ENCODE measurements at places on chromosomes 5 and 9. TPM values are rescaled to one million over a fixed set of nuclear protein-coding genes. Genes with fewer than 3 reads are reported as not detected.

SLC45A2 gene
- not detected for total RNA-seq

DIPK1B gene
- 8.2 TPM for total RNA-seq

IL7R gene
- total RNA-seq, result 0.50 TPM

PCDHB16 gene
- 5.9 TPM for total RNA-seq

AIF1L gene
- total RNA-seq, result 33.1 TPM

EDIL3 gene
- total RNA-seq, result 604 TPM

SETD9 gene
- 8.5 TPM for total RNA-seq
